ENCODE measurements at places on chromosomes 5 and 9.
A peak's percentile ranks its signal among the peaks of the same experiment; 100 is the strongest.

DNA sequence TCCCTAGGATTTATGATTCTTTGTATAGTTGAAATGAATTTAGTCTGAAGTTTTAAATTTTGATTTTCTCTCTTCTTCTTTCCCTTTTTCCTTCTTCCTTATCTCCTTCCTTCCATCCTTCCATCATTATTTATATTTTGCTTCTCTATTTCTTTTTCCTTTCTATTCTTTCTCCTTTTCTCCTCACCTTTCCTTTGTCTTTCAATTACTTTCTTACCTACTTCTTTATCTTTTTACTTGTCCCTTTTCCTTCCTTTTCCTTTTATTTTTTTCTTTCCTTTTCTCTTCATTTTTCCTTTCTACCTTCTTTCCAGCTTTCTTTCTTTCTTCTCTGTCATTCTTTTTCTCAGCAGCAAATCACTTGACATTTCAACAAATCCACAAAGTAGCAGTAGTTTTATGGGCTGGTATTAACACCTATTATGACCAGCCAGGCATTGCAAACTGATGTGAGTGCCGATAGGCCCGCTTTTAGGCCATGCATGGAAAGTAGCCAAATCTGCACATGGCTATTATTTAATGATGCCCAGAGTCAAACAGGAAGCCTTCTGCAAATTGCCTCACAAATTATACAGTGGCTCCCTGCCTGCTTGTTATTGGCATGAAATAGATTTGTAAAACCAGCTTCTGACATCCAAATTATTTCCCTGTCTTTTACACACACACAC is 37.1 kb upstream of the NR3C1 start:
- no peak for DNase-seq

DNA sequence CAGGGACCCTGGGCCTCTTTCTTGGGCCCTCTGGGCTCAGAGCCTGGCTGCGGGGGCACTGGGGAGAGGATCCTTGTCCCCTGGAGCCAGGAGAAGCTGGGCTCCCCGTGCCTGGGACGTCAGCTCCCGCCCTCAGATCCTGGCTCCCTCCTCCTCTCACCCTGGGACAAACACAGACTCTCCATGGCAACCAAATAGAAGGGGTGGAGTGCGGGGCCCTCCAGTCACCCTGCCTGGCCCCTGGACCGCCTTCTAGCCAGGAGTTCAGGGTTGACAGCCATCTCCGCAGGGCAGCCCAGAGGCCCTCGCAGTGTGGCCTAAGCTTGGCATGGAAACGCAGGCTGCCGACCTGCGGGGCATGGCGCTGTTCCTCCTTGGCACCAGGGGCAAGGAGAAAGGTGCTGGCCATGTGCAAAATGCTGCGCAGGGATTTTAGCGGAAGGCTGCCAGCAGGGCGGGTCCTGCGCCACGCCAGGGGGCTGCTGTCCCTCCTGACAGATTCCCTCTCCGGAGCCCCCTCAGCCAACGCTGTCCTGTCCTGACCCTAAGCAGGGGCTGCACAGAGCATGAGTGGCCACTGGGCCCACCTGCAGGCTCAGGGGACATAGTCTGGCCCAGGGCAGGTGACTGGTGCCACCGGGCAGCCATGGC is 1.0 kb downstream of the ZDHHC11 start:
- no peak for DNase-seq

- DNase-seq, result no peak
Observed at GRCh38 chr5:53490747-53491146, 10.3 kb downstream of the FST start.

- DNase-seq, result peak; percentile 42
Observed at GRCh38 chr9:122095010-122095767, 2.1 kb upstream of the TTLL11 start.

GRCh38 chr9:27653957-27654356 is 80.7 kb upstream of the C9orf72 start:
- DNase-seq, result no peak

- DNase-seq, result no peak
Observed at GRCh38 chr5:5464036-5464715, 41.7 kb downstream of the ICE1 start.

DNA sequence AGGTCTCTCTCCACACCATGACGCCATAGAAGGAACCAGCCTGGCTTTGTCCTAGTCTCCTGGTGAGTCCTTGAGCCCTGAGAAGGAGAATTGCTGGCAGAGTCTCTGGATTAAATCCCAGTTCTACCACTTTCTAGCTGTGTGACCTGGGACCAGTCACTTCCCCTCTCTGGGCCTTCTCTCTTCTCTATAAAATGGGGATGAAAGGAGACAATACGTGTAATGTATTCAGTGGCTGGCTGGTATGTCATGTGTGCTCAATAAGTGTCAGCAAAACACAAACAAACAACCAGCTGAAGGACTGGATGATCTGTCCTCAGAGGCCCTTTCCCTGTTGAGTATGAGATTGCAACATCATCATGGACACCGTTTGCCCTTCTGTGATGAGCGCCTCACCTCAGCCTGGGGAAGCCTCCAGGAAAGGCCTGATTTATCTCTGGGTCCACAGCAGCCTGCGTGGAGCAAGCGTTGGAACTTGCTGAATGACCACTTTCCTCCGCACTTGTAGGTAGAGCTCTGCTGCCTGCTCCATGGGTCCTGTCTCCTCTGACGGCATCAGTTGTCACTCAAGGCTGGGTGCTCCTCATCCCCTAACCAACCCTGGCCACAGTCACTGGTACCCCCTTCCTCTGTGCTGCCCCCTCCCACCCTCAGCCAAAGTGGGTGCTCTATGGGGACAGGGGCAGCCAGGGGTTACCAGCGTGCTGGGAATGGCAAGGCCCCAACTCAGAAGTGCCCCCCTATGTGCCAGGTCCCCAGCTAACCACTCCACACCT is 3.6 kb upstream of the NR5A1 start:
- no peak for DNase-seq

GRCh38 chr5:17180864-17181723 is 36.3 kb upstream of the BASP1 start:
- no peak for DNase-seq

DNA sequence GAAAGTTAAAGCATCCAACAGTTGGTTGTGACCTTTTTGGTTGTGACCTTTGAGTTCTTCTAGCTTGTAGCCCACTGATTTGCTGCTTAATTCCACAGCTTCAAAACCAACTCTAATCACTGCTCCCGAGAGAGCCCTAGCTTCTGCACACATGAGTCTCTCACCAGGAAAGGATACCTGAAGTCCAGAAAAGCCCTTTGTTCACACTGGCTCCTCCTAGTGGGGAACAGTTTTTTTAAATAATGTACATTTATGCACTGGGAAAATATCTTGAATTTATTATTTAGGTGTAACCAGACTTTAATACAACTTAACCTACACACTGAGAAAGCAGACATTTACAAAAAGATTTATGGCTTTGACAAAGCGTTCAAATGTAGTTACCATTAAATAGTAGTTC is 120.2 kb upstream of the CCDC152 start:
- no peak for DNase-seq

GRCh38 chr5:126233256-126233655 is 190.0 kb upstream of the GRAMD2B start:
- no peak for DNase-seq

DNA sequence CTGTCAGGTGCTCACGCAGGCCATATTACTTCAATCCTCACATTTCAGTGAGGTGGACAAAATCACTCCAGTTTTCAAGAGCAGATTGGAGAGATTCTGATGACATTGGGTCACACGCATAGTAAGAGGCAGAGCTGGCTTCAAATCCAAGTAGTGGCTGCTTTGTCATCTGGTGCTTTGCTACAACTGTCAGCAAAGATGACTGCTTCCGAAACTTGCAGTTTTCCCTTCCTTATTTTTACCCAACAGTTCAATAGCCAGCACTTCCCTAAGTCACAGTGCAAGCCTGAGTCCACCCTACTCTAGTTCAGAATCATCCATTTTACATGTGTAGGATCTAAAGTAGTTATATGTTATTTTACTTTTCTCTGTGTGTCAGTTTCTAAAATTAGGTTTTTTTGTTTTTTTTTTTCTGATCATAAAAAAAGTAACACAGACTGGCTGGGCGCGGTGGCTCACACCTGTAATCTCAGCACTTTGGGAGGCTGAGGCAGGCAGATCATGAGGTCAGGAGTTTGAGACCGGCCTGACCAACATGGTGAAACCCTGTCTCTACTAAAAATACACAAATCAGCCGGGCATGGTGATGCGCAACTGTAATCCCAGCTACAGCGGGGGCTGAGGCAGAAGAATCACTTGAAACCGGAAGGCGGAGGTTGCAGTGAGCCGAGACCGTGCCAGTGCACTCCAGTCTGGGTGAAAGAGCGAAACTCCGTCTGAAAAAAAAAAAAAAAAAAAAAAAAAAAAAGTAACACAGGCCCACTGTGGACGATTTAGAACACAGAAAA is 49.6 kb downstream of the ANKDD1B start:
- no peak for DNase-seq

GRCh38 chr5:59543821-59544442 is 349.6 kb downstream of the PDE4D start:
- DNase-seq, result no peak

DNA sequence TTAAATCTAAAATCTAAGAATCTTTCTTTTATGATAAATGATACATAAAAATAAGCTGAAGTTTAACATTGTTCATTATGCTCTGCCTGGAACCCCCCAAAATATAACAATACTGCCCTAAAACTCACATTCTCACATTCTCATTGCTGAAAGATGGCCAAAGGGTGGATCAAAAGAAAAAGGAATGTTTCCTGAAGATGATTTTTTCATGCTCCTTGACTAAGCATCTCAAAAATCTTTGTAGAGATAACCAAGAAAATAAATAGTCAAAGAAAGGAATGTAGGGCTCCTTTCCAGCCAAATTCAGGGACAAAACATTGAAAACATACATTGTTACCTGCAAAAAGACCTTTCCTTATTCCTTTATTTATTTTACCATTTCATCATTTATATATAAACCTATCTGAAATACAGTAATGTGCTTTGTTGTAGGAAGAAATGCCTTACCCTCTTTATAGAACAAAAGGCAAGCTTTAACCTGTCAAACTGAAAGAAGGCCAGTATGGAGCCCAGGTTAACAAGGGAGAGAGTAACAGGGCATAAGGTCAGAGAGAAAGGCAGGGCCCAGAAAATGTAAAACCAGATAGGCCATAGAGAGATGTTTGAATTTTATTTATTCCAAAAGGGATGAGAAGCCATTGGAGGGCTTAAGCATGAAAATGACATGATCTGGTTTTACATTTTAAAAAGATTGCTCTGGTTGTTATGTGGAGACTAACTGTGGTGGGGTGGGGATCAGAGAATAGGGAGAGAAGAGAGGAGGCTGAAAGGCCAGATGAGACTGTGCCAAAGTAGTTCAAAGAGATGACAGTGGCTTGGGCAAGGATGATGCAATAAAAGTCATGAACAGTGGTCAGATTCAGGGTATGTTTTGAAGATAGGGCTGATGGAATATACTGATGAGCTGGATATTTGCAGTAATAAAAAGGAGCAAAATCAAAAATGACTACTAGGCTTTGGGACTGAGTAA is 37.3 kb upstream of the CDK5RAP2 start:
- DNase-seq, result no peak

DNA sequence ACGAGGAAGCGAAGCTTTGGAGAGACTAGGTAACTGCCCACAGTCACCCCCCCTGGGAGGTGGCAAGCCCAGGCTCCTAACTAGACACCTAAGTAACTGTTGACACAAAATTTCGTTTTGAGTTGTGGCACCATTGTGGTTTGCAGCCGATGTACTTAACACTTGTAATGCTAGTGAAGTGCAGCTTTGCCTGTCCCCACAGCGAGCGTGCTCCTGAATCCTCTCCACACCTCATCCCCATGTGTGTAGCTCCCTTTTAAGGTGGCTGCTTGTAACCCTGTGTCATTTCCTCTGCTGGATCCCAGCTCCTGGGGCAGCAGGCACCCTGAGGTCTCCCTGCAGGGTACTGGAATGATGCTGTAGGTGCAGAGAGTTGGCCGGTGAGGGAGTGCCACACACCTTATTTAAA is 114.9 kb downstream of the TRIO start:
- DNase-seq, result no peak

- peak; percentile 21 for DNase-seq
Observed at GRCh38 chr9:16039218-16039987, 486.6 kb downstream of the CCDC171 start.

DNA sequence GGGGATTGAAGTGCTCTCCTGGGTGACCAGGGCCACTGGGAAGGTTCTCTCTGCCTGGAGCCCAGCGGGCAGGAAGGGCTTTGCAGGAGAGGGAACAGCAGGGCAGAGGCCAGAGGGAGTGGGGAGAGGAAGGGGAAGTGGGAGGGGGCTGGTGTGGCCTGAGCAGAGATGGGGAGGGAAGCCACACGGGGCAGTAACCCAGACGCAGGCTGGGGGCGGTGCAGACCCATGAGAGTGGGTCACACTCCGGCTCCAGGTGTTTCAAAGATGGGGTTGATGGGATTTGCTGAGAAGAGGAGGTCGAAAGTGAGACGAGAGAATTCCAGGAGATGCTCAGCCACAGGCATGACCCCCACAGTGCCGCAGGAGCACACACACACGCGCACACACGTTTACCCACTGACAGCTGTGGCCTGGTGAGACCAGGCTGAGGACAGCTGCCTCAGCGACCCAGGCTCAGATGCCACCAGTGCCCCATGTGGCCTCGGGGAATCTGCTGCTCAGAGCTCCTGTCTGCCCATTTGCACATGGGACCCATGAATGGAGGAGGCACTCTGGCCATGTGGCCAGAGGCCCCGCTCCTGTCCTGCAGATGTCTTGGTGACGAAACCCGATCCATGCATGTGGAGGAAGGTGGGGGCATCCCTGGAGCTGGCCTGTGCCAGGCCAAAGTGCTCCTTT is 32.7 kb upstream of the FCN2 start:
- no peak for DNase-seq

DNA sequence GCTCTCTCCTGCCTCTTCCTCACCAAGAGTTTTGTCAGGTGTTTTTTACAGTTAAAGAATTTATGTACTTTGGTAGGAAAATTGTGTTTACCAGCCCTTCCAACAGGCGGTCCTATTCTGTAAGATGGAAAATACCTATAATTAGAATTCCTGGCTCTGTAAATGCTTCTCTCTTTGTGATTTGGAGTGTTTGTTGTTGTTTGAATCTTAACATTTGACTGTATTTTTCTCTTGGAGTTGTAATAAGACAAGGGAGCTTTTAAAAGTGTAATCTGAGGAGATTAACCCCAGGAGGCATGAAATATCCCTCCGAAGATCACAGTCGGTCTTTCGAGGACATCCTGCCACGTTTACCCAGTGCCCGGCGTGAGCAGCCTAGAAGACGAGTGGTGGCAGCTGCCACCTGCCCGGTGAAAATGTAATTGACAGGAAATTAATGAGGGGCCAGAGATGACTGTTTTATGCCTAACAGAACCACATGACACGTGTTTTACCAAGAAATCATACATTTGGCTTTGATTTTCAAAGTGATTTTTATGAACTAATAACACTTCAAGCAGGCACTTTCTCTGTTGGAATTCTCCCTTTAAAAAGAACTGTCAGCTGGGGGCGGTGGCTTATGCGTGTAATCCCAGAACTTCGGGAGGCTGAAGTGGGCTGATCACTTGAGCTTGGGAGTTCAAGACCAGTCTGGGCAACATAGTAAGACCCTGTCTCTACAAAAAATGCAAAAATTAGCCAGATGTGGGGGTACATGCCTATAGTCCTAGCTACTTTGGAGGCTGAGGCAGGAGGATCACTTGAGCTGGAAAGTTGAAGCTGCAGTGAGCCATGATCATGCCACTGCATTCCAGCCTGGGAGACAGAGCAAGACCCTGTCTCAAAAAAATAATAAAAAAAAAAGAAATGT is 20.0 kb downstream of the ANKRD33B start:
- DNase-seq, result no peak

- DNase-seq, result no peak
Observed at GRCh38 chr5:173457482-173457881, 129.3 kb upstream of the STC2 start.
